ENCODE measurements at places on chromosomes 16 and 17.

DNA sequence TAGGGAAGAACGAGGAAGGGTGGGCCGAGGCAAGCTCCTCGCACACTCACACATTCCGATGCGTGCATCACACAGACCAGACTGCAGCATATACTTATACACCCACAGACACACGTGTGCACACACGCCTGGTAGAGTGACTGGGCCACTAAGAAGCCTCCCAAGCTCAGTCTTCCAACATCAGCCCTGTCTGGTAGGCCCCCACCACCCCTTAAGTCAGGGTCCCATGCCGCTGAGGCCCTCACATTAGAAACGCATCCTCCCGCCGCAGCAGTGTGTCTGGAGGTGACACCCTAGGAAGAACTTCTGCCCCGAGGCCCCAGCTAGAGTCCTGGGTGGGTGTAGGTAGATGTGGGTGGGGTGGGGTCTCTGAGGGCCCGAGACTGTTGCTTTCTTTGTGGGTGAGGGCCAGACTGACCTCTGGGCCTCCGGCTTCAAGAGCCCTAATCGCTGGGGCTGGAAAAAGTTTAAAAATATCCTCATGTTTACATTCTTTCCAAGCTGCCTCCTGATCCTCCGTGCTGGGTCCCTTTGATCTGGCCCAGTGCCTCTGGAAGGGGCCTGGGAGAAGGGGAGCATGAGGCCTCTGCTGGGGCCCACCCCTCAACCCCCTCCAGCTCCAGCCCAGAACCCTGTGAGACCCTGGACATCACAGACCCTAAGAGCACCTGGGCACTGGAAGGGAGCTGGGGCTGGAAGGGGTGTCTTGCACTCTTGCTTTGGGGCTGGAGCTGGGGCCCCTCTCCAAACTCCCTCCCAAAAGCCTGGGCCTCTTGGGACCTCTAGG is 13.6 kb downstream of the CDH16 start:
- no peak for DNase-seq

DNA sequence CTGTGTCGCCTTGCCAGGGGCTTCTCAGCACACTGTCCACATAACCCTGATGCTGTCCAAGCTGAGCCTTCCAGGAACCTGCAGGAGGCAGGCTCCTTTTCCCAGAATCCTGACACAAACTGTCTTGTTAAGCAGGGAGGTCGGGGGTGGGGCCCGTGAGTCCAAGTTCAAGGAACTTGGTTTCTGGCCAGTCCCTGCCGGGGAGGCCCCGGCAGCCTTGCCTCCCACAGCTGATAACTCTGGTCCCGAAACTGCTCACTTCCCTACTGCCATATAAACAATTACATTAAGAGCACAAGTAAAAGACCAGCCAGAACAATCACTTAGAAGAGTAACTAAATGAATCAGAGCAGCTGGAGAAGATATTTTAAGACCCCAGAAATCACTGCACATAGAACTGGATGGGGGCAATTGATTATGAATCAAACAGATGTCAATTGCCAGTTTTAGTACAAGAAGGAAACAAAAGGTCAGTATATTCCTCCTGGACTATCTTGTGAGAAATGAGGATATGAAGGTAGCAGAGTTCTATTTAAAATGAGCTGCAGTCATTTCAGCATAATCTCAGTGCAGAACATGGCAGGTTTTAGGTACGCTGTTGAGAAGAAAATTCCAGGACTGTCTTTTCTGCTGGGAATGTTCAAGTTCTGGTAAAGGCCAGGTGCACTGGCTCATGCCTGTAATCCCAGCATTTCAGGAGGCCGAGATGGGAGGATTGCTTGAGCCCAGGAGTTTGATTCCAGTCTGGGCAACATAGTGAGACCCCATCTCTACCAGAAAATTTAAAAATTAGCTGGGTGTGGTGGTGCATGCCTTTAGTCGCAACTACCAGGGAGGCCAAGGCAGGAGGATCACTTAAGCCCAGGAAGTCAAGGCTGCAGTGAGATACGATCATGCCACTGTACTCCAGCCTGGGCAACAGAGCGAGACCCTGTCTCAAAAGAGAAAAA is 169.8 kb downstream of the PITPNC1 start:
- no peak for DNase-seq

GRCh38 chr16:85829751-85830445 is 30.4 kb downstream of the COX4I1 start:
- DNase-seq, result no peak

DNA sequence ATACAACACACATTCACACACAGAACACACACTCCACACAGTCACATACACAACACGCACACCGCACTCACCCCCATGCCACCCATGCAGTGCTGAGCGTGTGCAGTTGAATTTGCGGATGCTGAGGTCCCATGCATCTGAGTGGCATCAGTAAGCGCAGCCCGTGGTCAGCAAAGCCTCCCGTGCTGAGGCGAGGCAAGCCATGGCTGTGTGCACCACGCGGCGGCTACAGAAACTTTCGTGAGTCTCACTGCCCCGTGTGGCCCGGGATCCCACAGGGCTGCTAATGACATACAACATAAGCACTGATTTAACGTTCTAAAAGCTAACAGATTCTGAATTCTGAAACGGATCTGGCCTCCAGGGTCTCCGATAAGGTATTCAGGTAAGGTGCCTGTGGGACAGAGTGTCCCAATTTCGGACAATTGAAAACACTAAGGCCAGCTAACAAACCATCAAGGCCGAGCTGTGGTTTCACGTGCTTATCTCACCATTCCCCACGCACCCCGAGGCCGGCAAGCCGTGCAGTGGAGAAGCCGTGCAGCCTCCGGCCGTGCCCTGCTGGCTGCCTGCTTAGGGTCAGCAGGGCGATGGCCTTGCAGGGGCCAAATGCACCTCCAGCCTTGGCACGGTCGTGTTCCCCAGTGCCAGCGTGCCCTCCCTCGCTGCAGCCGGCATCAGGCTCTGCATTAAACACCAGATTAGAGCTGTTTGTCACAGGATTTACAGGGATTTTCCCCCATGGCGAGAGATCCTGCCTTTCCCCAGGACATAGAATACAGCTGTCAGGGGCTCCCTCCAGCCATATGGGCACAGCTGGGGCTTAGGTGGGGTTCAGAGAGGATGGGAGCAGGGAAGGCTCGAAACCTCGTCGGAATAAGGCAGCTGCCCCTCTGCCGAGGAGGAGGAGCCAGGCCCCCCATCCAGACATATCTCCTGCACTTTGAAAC is 191.7 kb downstream of the C16orf95 start:
- DNase-seq, result no peak

DNA sequence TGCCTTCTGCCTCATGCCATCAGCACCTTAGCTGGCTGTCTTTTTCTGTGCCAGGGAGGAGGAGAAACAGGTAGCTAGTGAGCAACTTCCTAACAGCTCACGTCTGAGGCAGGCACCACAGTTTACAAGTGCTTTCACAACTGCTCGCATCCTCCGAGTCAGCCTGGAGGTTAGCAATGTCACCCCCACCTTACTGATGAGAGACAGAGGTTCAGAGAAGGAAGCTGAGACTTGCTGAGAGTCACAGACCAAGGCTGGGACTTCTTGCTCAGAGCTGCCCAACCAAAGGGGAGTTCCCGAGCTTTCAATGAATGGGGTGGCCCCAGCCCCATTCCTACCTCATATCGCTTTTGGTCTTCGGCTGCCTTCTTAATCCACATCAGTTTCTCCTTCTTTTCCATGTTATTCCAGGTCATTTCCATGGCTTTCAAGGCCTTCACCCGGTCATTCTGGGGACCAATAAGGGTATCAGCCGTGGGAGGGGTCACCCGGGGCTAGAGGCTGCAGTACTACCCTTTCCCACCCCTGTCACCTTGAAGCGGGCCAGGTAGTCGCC is 9.6 kb downstream of the UBTF start:
- no peak for DNase-seq

- no peak for DNase-seq
Measured at GRCh38 chr16:61969077-61969382, 67.2 kb downstream of the CDH8 start.

- no peak for DNase-seq
Measured at GRCh38 chr17:31261601-31262000, 35.4 kb downstream of the OMG start.

DNA sequence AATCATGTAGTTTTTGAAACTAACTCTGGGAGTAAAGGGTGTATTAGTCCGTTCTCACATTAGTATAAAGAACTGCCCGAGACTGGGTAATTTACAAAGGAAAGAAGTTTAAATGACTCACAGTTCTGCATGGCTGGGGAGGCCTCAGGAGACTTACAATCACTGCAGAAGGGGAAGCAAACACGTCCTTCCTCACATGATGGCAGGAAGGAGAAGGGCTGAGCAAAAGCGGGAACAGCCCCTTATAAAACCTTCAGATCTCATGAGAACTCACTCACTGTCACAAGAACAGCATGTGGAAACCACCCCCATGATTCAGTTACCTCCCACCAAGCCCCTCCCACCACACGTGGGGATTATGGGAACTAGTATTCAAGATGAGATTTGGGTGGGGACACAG is 256.5 kb upstream of the TNRC6C start:
- no peak for DNase-seq

GRCh38 chr16:48317614-48318315 is 67.4 kb downstream of the SIAH1 start:
- DNase-seq, result no peak

DNA sequence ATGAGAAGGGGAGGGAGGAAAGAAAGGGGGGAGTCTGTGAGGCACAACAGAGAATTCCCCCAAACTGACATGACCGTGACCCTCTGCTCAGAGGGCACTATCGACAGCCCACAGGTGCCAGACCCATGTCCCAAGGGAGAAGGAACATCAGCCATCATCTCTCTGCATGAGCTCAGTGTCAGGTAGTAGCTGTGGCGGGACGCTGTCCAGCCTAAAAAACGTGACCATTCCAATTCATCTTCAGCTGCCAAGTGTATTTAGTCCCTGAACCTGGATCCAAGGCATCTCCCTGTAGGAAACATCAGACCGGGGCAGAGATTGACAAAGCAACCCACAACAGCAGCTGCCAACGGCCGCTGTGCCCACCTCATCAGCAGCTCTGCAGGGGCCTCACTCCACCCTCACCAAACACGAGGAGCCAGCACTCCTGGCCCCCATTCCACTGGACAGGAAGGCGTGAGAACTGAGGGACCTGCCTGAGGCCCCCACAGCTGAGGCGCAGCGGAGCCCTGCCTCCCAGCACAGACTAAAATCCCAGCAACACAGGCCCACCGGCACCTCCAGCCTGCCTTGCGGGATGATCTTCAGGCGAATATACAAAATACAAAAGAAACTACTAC is 8.6 kb downstream of the TAF1C start:
- no peak for DNase-seq

DNA sequence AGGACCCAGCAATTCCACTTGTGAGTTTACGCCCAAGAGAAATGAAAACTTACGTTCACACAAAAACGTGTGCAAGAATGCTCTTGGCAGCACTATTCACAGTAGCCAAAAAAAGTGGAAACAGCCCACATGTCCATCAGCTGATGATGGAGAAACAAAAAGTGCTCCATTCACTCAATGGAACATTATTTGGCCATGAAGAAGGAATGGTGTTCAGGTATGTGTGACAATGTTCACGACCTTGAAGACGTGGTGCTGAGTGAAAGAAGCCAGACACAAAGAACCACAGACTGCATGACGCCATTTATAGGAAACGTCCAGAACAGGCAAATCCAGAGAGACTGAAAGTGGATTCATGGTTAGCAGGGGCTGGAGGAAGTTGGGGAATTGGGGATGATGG is 84.9 kb downstream of the ZDHHC7 start:
- no peak for DNase-seq

GRCh38 chr17:69558796-69559195 is 144.3 kb downstream of the MAP2K6 start:
- DNase-seq, result no peak

GRCh38 chr16:64933885-64934284 is 188.0 kb downstream of the CDH11 start:
- DNase-seq, result no peak

DNA sequence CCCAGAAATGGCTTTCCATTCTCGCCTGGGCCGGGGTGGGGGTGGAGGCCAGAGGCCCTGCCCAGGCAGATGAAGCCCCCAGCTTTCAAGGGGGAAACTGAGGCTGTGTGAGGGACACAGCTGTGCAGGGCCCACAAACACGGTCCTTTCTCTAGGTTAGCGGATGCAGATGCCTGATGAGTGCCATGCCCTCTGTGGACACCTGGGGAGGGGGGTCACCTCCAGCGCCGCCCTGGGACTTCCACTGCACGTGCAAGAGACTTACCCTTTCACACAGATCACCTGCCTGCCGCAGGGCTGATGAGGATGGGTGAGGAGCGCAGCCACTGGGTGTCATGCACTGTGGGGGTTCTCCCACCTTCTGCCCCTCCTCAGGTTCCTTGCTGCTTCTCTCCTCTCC is 2.6 kb upstream of the ANTKMT start:
- no peak for DNase-seq

DNA sequence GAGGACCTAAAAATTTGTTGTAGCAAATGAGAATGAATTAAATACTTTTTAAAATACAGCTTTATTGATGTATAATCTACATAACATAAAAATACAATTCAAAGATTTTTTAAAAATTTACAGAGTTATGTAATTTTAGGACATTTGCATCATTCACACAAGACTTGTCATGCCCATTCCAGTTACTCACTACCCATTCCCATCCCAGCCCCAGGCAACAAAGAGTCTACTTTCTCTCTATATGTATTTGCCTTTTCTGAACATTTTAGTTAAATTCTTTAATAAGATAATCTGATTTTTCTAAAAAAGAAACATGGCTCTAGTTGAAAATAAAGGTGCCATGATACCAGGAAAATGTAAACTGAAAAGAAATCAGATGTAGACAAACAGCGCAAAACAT is 354.2 kb downstream of the PMP22 start:
- no peak for DNase-seq

GRCh38 chr16:80150978-80151721 is 389.6 kb upstream of the DYNLRB2 start:
- no peak for DNase-seq

DNA sequence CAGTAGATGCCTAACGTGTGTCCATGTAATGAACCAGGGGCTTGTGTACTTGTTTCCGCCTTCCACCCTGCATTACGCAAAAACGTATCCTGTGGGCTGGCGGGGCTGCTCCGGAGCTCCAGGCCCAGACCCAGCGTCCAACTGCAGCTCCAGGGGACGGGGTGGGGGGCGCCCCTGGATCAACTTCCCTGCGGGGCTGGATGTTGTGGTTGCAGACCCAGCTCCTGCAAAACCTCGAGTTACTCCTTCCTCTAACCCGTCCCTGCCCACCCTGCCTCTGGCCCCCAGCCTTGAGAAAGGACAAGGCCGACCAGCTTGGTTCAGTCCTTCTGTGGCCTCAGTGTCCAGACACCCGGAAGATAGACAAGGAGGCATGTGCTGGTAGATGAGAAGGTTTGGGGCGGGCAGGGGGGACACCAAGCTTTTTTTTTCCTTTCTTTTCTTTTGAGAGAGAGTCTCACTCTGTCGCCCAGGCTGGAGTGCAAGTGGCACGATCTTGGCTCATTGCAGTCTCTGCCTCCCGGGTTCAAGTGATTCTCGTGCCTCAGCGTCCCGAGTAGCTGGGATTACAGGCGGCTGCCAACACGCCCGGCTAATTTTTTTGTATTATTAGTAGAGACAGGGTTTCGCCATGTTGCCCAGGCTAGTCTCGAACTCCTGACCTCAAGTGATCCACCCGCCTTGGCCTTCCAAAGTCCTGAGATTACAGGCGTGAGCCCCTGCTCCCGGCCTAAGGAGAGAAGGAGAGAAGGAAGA is 731 bp upstream of the EXOC7 start:
- no peak for DNase-seq

- no peak for DNase-seq
Measured at GRCh38 chr16:81071805-81072204, 5.2 kb downstream of the C16orf46 start.
